ENCODE measurements at places on chromosomes 12 and 14.
A peak's percentile ranks its signal among the peaks of the same experiment; 100 is the strongest.

- no peak for DNase-seq
Measured at GRCh38 chr12:17829813-17830212, 260.2 kb downstream of the RERGL start.

- peak; percentile 64 for DNase-seq
Measured at GRCh38 chr14:23376482-23377197, at the start of gene CMTM5. TSS of gene CMTM5 (plus strand) at chr14:23377046. CDS start at chr14:23377252, 206 bp downstream.

DNA sequence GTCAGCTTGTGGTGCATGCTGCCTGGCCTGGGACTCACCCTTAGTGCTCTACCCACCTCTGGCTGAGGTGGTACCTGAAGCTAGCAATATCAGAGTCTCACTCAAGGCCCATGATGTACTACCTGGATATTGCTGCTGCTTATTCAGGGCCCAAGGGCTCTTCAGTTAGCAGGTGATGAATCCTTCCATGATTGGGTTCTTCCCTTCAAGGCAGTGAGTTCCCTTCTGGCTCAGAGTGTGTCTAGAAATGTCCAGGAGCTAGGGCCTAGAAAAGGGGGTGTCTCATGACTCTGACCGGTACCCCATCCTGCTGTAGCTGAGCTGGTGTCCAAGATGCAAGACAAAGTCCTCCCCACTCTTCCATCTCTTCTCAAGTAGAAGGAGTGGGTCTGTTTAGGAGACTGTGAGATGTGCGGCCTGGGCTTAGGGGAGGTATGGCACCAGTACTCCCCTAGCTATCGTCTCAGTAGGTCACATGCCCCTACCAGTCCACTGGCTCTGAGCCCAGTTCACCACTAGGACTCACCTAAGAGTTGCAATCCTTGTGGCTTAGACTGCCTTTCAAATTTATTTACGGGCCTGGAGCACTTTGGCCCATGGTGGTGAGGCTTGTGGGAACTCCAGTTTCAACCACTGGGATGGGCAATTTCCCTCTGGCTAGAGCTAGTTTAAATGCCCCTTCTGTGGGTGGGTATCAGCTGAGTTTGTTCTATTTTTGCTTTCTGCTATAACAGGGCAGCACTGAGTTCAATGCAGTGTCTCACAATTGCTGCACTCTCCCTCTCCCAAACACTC lies 12.2 kb downstream of the PRORP start:
- DNase-seq, result no peak

DNA sequence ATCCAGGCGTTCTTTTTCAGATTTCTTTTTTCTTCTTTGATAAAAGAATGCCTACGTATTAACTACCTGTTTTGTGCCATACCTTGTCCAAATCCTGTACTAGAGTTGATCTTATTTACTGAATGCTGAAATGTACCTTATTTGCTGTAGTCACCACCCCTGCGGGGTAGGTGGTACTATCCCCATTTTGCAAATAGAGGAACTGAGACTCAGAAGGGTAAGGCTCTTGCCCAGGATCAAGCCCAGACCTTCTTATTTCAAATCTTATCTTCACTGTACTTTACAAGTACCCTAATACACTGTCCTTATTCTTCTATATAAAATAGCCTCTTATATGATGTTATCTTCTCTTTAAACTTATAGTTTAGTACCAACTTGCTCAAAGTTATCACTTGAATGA lies 206.5 kb downstream of the SLC41A2 start:
- DNase-seq, result no peak

DNA sequence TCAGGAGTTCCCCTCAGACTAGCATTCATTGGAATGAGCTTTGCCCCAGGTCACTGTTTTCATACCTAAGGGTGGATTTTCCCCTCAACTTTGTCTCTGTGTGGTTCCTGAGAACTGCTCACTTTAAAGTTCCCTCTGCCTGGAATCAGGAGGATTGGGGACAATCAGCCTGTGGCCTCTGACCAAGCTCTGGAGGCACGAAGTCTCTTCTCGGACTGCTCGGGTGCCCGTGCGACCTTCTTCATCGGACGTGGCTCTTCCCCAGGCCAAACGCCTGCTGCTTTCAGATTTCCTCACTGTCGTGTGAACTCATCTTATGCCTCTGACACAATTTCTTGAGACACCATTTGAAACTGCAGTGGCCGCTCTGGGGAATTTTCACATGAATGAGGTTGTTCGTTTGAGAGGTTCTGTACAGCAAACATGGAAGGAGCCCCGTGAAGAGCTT lies 153.7 kb upstream of the PZP start:
- DNase-seq, result no peak

- DNase-seq, result no peak
Measured at GRCh38 chr12:23132357-23132756, 507.4 kb downstream of the ETNK1 start.

DNA sequence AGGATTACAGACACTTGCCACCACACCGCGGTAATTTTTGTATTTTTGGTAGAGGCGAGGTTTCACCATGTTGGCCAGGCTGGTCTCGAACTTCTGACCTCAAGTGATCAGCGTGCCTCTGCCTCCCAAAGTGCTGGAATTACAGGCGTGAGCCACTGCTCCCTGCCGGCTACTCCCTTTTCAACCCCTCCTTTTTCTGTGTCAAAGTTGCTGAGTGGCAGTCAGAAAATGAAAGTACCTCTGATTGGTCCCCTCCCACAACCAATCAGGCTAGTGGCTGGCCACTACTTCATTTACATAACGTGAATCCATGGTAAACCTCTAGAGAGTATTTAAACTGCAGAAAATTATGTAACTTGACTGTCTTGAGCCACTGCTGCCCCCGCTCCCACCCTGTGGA lies 5.9 kb downstream of the RESF1 start:
- DNase-seq, result peak; percentile 35

- peak; percentile 51 for DNase-seq
Measured at GRCh38 chr14:99946652-99947489, 118.4 kb upstream of the EVL start.

- no peak for DNase-seq
Measured at GRCh38 chr12:64560396-64561301, 49.6 kb upstream of the RASSF3 start.

DNA sequence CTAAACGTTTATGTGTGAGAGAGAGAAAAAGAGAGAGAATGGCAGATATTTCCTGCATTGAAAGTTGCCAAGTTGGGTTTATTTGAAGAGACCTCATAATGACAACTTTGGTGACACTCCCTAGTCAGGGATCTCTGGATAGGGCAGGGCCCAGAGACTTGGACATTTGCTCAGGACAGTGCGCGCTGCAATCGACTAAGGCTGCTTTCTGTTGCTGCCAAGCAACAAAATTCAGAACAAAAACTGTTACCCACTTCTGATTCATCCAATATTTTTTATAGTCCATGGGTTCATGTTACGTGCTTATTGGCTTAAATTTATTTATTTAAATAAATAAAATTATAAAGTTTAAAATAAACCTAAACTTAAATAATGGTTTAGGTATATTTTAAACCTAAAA lies 34.2 kb downstream of the PTGER2 start:
- no peak for DNase-seq

DNA sequence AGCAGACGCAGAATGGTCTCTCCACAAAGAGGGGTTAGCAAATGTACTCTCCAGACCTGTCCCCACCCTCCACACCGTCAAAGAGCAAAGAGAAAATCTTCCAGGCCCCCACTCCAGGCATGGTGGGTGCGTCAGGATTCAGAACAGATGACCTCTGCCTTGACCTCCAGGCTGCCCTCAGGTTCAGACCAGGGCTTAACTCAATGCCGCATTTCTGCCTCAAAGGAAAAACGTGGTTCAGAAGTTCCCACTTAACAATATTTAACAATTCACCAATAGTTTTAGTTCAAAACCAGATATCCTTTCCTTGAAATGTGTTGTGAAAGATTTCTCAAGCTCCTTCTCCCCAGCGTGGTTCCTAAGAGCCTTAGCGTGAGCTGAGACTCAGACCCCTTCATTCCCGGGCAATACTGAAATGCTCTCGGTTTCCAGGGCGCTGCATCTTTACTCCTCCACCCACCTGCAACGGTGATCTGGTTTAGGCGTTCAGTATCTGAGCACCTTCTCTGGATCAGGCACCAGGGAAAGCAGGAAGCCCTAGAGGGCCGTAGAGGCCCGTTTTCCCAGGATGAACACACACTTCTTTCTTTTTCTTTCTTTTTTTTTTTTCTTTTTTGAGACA lies 22.9 kb downstream of the HSP90AA1 start:
- no peak for DNase-seq

GRCh38 chr12:101230547-101230946 lies 20.5 kb upstream of the SLC5A8 start:
- DNase-seq, result no peak

DNA sequence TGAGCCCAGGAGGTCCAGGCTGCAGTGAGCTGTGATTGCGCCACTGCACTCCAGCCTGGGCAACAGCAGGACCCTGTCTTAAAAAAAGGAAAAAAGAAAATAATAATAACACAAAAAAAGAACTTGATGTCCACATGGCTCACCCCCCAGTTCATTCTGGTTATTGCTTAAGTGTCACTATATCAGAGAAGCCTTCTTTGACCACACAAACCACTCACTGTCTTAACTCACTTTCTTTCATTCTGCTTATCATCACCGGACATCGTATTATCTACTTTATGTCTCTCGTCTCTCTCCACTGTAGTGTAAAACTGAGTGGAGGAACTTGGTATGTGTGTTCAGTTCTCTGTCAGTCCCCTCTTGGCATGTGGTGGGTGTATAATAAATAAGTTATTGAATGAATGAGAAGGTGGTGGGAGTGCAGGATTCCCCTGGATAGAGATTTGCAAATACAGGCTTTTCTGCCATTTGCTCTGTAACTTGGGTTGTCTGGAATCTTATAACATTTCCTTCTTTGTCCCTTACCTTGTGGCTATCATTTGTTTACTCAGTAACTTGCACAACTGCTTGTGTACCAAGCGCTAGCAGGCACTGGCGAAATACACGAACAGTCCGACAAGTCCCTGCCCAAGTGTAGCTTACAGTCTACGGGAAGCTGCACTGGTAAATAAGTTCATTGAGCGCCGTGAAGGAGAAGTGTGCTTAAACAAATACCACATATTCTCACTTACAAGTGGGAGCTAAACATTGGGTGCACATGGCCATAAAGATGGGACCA lies 86.6 kb upstream of the TRAF3 start:
- no peak for DNase-seq

Data from A673 (cell line).